LNCaP clone FGC (cell line): ENCODE measurements at places on chromosomes 11 and 22.

DNA sequence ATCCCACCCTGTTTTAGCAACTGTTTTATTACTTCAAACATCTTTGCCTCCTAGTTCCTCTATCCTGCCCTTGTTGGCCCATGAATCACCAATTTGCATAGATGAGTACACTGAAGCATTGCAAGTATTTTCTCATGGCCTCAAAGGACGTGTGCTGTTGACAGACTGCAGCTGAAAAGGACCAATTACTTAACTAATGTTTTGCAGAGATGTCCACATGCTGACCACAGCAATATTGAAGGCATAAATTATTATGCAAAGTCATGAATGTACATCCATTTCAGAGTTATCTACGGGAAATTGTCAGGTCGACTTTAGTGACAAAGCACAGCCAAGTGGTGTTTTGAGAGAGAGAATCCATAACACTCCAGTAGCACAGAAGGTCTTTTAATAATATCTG lies 64.8 kb downstream of the CADM1 start:
- DNase-seq, result no peak

DNA sequence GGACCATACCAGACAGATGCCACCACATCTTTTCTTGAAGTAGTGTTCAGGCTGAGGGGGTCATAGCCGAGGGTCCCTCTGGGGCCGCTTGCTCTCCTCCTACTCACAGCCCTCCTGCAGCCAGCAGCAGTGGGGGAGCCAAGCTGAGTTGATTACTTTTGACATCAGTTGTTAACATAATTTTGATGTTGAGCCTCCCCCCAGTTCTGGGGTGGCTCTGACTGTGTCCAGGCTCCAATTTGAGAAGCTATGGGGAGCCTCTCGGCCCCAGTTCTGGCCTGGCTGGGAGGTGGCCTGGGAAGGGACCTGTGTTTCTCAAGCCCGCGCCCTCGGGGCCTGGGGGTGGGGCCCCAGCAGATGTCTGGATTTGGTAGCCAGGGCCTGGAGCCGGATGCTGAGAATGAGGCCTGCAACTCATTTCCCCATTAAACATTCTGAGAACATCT lies 47.9 kb downstream of the KCNQ1OT1 start:
- no peak for DNase-seq

DNA sequence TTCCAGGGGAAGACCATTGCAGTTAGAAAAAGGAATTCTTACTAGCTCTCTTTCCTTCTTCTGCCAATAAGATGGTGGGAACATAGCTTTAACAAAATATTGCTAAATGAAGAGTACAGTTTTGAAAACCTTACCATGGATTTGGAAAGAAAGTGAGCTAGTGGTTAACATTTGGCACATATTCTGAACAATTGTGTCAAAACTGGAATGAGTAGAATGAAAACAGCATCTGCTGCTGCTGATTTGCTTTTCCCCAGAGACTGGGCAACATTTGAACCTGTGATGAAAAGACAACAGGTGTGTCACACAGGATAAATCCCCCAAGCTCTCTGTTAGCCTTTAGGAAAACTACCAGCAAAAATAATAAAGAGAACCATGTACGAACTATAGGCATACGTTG lies 761.4 kb downstream of the KCNA4 start:
- no peak for DNase-seq

DNA sequence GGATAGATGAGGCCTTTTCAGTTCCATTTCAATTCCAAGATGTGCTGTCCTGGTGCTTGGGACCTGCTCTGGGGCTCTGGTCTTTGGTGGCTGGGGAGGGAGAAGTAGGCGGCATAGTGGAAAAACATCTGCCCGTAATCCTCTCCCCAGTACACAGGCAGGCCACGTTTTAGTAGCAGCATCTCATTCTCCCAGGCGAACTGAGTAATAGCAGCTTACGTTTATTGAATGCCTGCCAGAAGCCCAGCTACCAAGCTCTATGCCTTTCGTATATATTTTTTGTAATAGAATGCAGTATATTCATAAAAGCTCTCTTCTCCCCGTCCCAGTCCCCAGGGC lies 11.4 kb downstream of the ACO2 start:
- DNase-seq, result no peak

- no peak for DNase-seq
Observed at GRCh38 chr22:45064313-45065278, 54.8 kb upstream of the PHF21B start.

DNA sequence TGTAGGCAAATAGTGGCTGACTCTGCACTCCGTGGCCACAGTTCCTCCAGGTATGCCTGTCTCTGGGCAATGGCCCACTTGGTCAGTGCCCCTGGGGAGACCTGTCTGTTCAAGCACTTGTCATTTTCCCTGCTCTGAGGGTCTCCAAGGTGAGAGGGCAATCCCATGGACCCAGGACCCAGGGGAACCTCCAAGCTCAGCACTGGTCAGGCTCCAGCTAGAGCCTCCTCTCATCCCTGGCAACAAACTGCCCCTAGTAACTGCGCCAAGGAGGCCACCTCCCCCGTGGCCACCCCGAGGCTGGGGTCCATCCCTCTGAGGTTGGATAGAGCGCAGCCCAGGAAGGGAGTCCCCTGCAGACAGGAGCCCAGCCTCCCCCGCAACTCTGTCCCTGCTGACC lies 713 bp upstream of the ANKK1 start:
- DNase-seq, result no peak

DNA sequence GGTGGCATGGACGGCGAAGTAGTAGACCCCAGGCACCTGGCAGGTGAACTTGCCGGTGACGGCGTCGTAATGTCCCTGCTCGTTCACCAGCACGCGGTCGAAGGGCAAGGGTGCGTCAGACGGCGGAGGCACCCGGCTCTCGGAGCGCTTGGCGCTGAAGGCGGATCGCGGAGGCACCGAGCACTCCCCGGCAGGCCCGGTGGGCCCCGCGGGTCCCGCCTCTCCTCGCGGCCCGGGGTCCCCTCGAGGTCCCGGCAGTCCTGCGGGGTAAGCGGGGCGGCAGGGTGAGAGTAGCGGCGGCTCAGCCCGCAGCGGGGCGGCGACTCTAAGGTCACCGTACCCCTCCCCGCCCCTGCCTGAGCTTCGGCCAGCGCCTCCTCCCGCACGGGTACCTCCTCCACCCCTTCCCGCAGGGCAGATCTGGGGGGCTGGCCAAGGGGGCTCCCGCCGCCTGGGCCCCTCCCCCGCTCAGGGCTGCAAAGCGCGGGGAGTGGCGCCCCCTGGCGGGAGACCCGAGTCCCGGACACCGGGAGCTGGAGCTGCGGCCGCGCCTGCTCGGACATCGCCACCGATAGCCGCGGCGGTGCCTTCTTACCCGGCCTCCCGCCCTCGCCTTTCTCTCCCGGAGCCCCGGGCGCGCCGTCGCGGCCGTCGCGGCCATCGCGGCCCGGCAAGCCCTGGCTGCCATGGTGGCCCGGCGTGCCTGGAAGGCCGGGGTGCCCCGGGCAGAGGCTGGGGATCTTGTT lies 921 bp downstream of the C1QTNF5 start:
- no peak for DNase-seq

- DNase-seq, result no peak
Observed at GRCh38 chr22:44224166-44224565, 43.4 kb downstream of the PARVG start.

DNA sequence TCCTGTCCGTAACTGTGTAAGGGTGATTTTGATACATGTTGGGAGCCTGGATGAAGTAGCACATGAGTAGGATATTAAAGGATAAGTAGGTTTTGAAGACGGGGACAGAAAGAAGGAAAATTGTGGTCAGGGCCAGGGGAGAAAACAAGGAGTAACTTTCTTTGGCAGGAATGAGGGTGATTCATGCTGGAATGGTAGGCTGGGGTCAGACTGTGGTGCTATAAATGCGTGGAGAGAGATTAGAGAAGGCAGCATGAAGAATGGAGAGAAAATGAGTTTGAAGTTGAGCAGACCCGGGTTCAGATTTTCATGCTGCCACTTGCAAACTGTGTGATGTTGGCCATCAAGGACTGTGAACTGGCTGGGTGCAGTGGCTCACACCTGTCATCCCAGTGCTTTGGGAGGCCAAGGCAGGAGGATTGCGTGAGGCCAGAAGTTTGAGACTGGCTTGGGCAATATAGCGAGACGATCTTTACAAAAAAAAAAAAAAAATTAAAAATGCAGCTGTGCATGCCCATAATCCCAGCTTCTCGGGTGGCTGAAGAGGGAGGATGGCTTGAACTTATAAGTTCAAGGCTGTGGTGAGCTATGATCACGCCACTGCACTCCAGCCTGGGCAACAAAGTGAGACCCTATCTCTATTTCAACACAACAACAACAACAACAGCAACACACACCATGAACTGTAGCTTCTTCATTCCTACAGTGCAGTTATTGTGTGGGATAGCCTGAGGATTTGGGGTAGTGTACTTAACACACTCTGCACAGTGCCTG lies 22.3 kb downstream of the ZBTB16 start:
- DNase-seq, result no peak
